ENCODE measurements at places on chromosomes 2 and 18.

DNA sequence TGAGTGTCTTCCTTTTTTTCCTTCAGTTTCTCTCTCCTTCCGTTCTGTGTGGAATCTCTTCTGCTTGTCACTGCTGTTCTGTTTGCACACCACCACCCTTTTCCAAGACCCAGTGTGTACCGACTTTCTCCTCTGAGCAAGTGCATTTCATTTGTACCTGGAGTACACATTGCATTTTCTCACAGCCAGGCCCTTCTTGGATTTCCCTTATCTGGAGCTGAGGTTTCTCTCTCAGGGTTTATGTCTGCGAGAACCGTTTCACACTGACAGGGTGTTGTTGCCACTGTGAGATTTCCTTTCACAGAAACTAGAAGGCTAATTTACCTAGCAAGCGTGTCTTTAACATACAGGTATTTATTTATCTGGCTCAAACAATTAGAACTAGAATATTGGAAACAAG is 26.2 kb downstream of the NCOA1 start:
- no peak for DNase-seq

DNA sequence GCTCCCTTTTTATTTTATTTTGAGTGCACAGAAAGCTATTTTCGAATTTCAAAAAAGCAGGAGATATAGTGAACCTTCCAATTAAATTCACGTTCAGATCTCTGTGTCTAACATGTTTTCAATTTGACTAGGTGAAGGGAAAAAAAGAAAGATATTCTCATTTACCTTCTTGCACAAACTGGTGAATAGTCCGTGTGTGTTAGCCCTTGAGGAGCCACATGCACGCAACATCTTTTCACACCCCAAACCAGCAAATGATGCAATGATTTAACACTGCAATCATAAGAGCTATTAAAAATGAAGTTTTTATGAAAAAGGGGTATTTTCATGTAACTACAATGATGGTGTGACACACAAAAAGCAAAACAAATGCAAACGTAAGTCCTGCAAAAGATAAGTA is 109.8 kb downstream of the CPO start:
- DNase-seq = no peak

GRCh38 chr18:44823286-44823685 is 142.6 kb downstream of the SETBP1 start:
- DNase-seq = no peak

DNA sequence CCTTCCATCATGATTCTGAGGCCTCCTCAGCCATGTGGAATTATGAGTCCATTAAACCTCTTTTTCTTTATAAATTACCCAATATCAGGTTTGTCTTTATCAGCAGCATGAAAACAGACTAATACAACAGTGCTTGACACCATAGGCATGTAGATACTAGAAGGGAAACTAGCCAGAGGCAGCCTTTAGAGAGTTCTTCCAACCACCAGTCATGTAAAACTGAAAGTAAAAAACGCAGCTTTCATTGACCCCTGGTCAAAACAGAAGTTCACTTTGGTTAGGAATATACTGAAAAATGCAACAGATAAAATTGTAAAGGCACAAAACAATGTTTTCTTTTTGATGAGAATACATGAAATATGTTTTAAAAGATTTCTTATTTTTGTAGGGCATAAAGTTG is 122.8 kb upstream of the L3MBTL4 start:
- DNase-seq = no peak

- no peak for DNase-seq
These were observed 346 bp upstream of the VRK2 start for GRCh38 chr2:58046335-58046584.

GRCh38 chr18:2515908-2516625 is 55.2 kb downstream of the METTL4 start:
- peak; percentile 2 for DNase-seq

- DNase-seq = peak; percentile 97
These were observed at the start of gene MRPS9 for GRCh38 chr2:105037572-105038382. MRPS9 (plus strand) TSS chr2:105038069; CDS start chr2:105038093, 24 bp downstream.

- DNase-seq = no peak
These were observed 21.5 kb downstream of the SLC4A3 start for GRCh38 chr2:219648963-219649362.

- no peak for DNase-seq
These were observed 2.4 kb downstream of the FTCDNL1 start for GRCh38 chr2:199848389-199849130.

DNA sequence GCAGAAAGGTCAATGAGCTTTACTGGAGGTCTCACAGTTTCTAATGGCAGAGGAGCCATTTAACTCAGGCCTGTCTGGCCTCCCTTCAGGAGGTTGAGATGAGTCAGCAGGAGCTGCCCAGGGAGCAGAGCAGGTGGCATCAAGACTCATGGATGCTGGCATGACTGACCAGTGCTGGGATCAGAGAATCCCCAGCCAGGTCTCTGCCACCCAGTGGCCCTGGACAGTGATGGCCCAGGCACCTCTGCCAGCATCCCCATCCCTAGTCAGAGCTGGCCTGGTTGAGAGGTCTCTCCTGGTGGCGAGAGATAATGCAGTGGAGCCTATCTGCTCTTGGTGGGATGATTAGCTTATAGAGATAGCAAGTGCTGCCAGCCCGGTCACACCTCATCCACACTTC is 43.1 kb downstream of the GYPC start:
- no peak for DNase-seq

DNA sequence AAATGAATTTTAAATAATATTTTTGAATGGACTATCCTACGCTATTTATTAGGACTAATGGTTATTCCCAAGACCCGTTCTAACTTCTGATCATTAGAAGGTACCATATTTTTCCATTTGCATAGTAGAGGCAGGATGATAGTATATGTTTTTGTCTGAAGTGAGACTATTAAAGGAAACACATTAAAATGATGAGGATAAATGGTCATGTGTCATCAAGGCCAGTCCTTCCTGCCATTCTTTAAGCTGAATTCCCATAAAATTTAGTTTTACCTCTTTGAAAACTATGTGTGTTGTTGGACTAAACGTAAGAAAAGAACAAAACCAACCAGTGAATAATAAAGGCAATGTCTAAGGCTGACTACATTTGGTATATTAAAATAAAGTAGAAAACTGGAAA is 121.8 kb downstream of the SLC8A1 start:
- no peak for DNase-seq

GRCh38 chr2:231278868-231279267 is 80.4 kb downstream of the ARMC9 start:
- no peak for DNase-seq

DNA sequence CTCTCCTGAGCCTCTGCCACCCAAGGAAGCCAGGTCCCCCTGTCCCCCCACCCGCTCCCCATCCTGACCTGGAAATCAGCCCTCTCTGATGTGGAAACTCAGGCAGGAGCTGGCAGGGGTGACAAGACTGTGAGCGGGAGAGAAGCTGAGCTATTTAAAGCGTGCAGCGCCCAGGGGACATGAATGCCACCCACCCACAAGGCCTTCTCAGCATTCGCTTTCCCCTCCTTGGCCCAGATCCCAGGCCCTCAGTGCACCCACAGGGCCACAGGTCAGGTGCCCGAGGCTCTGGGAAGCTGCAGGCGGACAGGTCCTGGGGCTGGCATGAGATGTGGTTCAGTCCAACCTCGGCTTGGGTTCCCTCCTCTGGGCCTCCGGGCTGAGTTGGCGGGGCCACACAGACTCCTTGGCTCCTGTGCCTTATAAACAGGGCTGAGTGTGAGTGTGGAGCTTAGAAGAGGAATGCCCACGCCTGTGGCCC is 168.3 kb downstream of the SMAD7 start:
- DNase-seq = no peak

GRCh38 chr2:85245891-85246290 is 81.9 kb downstream of the TGOLN2 start:
- DNase-seq = no peak

GRCh38 chr2:26532301-26533250 is 54.7 kb upstream of the OTOF start:
- DNase-seq = no peak

GRCh38 chr2:32715981-32716380 is 88.1 kb downstream of the TTC27 start:
- DNase-seq = no peak

DNA sequence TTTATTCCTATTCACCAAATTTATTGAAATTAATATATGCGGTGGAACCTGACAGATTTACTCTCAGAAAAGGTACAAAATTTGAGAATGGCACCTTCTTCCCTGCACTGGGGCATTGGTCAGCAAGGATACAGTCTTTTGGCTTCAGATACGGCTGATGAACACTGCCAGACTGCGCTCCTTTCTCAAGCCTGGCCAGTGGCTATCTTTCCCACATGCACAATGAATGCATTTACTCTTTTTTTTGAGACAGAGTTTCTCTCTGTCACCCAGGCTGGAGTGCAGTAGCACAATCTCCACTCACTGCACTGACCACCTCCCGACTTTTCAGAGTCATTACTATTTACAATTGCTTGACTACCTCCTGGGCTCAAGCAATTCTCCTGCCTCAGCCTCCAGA is 61.6 kb downstream of the MOB4 start:
- DNase-seq = no peak

GRCh38 chr18:65876310-65876709 is 125.5 kb downstream of the CDH7 start:
- no peak for DNase-seq

DNA sequence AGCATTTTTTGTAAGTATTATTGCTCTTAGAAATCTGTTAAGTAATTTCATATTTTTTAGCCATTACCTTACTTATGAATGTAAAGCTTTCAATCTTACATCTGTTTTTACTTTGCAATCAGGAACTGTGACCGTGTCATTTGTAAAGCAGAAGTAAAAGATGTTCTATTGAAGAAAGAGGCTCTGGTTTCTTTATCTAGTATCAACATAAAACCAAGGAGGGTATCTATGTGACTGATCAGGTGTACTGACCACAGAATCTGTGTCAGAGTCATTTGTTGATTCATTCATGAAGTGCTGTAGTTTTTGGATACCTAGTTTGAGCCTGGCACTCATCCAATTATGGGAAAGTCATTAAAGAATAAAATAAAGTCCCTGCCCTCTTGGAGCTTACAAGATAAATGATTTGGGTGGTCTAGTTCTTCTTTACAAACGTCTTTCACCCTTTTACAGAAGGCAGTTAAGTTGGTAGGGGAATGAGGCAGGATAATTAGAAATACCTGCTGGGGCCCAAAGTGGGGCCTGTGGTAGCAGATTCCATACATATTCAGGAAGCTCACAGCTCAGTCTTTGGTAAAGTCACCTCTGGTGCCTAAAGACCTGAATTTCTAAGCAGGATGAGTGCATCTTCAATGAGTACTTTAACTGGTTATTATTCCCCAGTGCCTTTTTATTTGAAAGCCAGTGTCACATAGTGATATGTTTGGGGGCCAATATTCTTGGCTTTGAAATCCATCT is 260.6 kb upstream of the NT5C1B start:
- no peak for DNase-seq

DNA sequence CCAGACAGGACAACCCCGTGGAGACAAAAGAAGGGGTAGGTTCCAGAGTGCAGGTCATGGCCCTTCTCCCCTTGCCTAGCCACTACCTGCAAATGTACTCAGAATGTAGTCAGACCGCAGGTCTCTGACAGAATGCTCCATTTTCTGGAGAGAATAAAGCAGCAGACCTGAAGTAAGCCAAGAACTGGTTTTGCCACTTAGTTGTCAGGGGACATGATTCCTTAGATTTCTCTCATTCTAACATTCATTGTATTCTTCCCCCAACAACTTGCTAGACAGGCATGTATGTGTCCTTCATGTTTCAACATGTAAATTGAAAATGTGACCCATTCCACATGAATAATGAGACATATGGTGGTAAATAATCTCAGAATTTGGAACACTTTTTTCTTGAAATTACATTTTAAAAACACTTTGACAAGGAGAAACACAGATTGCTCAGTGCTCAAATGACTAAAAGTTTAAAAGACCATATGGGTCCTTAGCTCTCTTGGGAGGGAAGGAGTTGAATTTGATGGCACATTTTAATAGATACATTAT is 142.4 kb downstream of the CCBE1 start:
- no peak for DNase-seq

DNA sequence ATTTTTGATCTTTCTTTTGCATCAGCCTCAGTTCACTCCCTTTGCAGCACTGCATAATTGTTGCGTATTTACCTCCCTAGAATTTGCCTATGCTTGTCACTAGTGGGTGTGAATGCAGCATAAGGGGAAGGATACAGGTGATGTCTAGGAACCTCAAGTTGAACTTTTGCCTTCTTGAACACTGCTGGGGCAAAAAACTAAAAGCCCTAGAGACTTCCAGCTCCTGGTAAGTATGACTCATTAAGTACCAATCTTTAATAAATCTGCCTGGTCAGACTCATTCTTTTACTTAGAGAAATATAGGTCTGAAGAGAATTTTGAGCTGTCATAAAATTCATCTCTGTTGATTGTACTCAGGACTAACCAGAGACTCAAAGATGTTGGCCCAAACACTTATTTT is 547.3 kb upstream of the FANCL start:
- DNase-seq = no peak

DNA sequence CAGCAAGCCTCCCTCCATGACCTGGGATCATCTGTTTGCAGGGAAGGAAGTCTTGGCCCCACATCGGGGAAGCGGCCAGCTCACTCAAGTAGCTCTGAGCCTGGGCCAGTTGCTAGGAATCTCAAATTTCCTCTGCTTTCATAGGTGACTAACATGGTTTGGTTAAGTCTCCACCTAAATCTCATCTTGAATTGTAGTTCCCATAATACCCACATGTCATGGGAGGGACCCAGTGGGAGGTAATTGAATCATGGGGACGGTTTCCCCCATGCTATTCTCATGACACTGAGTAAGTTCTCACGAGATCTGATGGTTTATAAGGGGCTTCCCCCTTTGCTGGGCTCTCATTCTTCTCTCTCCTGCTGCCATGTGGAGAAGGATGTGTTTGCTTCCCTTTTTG is 75.2 kb downstream of the LBH start:
- no peak for DNase-seq

DNA sequence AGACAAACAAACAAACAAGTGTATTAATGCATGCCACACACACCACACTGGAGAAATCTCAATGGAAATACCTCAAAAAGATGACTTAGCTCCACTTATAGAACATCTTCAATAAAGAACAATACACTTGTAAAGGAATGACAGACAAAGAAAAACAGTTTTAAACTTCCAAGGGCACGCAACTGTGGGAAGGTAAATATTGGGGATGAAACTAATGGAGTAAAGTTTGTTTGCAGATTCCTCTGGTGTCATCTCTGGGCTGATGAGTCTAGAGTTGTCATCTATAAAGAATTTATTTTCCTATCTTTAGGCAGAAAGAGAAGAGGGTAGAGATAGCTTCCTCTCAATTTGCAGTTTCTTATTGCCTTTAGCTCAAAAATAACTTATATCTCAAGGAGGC is 144.0 kb upstream of the ZC3H15 start:
- no peak for DNase-seq

- DNase-seq = no peak
These were observed 121.2 kb upstream of the LINC00305 start for GRCh38 chr18:64270121-64270520.

GRCh38 chr2:96144481-96145035 is 682 bp downstream of the DUSP2 start:
- DNase-seq = no peak

GRCh38 chr18:6962571-6963451 is 154.8 kb downstream of the LAMA1 start:
- no peak for DNase-seq

DNA sequence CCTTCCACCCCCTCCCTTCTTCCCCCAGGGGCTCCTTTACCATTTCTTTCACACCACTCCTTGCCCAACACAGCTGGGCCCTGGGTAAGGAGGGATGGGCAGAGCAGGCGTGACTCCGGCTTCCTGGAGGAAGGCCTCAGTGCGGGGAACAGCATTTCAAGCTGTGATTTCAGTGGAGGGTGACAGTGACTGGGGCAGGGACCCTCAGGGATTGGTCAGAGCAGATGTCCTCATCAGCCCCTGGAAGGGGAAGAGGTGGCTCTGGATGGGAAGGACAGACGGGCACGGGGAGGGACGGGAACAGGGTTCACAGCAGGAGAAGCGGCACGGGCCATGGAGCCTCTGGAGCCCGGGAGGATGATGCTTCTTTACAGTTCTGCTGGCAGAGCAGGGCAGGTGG is 130.8 kb upstream of the TWIST2 start:
- no peak for DNase-seq

All from stimulated activated CD8-positive, alpha-beta memory T cell treated with anti-CD3 and anti-CD28 coated beads, Interleukin-7, amount 100 ng/mL, for 48 hours (primary cell).